Urothelium cell line (cell line): ENCODE measurements at places on chromosomes 3 and 15.

GRCh38 chr3:55473788-55474187 lies 13.3 kb downstream of the WNT5A start:
- DNase-seq: no peak

- no peak for DNase-seq
Observed at GRCh38 chr3:150302246-150302645, 105.9 kb upstream of the TSC22D2 start.

- peak; percentile 38 for DNase-seq
Observed at GRCh38 chr3:55480911-55481743, 6.0 kb downstream of the WNT5A start.

- no peak for DNase-seq
Observed at GRCh38 chr3:134014270-134014669, 15.5 kb downstream of the SLCO2A1 start.

DNA sequence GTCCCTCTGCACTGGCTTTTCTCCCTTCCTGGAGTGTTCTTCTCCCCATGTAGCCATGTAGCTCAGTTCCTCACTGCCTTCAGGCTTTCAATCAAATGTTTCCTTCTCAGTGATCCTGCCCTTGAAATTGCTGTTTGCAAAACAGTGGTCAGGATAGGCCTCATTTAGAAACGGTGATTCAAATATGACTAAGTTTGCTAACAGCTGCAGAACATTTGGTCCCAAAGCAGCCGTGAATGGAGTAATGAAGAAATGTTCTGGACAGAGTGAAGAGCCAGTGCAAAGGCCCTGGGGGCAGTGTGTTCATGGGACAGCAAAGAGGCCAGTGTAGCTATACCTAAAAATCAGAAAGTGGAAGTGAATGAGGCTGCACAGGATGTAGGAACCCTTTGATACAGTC lies 223.4 kb downstream of the FEZF2 start:
- DNase-seq: no peak

DNA sequence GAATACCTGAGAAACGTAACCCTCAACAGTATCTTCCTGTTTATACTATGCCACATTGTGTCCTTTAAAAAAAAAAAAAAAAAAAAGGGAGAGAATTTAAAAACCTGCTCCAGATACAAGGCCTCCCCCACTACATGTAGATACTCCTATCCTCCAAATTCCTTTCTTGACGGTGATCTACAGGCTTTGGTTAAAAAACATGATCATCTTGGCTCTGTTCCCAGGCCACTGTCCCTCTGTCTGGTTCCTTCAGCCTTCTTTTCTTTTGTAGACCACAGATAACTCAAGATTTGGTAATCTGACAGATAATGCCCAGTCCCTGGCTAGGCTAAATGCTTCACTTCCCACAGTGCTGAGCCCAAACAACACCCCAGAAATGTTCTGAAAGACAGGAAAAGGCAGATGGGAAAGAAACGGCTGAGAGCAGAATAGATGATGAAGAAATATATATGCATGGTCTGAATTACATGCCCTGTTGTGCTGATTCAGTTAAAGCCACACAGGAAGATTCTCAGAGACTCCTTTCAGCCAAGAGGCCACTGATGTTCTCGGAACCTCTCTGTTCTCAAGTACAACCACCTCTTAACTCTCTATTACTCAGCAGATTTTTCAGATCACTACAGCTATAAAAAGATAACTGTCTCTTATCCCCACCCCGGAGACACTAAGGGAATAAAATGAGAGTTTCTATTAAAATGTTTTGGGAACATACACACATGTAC lies 48.3 kb downstream of the NPTN start:
- no peak for DNase-seq

GRCh38 chr3:186825294-186825821 lies 17.2 kb upstream of the ADIPOQ start:
- no peak for DNase-seq

DNA sequence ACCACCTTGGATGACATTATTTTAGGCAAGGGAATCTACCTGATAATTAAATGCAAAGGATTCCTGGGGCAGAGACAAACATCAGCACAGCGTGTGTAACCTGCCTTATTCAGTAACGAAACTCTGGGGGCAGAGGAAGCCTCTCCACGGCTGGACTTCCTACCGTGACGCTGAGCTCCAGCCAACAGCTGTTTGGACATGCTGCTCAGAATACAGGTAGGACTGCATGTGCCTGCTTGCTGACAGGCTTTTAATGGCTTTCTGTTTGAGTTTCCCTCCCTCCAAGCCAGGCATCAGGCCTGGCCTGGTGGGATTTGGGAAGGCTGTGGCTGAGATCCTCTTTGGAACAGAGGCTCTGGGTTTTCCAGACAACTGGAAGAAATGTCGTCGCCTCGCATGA lies 150.6 kb downstream of the ADAMTS17 start:
- no peak for DNase-seq

- DNase-seq: no peak
Observed at GRCh38 chr15:100597862-100598261, 4.1 kb downstream of the LINS1 start.

- DNase-seq: no peak
Observed at GRCh38 chr3:52870471-52870870, 26.9 kb downstream of the STIMATE start.

GRCh38 chr15:60373745-60374144 lies 24.0 kb downstream of the ANXA2 start:
- no peak for DNase-seq

DNA sequence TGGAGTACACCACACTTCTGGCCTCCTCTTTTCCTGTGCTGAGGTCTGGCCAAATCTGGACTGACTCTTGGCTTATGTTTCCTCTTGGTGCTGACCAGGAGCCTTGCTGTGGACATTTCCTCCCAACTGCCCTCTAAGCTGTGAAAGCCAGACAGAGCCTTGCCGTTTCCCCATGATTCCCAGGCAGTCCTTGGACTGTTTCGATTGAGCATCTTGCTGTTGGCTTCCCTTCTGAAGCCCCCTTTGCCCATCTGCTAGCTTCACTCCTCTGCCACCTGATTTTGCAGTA lies 110.5 kb downstream of the EPHB1 start:
- DNase-seq: no peak

DNA sequence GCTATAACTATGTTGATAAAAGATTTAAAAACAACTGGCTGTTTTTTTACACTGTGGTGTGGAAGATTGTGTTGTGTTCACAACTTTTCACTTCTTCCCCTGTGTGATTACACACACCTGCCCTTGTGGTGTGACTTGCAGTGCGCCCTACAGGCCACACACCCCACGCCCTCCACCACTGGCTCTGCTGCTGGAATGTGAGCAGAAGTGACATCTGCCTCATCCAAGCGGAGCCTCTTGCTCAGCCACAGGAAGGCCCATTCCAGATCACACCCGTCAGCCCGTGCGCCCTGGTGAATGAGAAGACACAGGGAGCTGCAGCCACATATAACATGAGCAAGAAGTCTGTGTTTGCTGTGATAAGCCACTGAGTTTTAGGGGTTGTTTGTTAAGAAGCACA lies 7.0 kb downstream of the CCR2 start:
- DNase-seq: no peak

- DNase-seq: no peak
Observed at GRCh38 chr3:120263792-120264191, 21.2 kb downstream of the GPR156 start.

DNA sequence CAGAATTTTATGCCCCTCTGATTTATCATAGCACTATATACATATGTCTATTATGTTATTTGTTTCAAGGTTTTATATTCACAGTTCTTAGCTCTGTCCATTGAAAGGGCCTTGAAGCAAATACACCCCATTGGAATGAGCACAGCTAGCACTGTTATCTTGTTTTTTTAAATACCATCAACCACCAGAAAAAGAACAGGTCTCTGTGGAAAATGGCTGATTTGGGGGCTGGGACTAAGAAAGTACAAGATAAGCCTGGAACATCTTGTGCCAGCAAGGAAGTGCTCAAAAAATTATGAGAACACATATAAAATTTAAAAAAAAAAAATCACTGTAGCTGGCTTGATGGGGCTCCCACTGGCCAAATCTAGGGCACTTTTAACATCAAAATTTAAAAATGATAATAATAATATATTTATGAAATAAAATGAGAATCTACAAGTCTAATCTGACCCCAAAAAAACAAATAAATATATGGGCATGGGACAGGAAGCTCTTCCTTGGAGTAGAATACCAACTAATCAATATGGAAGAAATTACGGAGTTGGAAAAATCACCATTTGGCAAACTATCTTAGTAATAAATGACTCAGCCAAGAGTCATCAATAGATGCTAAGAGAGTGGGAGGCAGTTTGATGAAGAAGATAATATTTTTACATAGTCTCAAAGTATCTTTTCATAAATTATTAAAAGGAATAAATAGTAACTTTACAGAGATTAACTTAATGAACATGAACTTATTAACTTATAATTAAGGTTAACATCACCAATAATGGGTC lies 20.5 kb downstream of the IFT80 start:
- no peak for DNase-seq

DNA sequence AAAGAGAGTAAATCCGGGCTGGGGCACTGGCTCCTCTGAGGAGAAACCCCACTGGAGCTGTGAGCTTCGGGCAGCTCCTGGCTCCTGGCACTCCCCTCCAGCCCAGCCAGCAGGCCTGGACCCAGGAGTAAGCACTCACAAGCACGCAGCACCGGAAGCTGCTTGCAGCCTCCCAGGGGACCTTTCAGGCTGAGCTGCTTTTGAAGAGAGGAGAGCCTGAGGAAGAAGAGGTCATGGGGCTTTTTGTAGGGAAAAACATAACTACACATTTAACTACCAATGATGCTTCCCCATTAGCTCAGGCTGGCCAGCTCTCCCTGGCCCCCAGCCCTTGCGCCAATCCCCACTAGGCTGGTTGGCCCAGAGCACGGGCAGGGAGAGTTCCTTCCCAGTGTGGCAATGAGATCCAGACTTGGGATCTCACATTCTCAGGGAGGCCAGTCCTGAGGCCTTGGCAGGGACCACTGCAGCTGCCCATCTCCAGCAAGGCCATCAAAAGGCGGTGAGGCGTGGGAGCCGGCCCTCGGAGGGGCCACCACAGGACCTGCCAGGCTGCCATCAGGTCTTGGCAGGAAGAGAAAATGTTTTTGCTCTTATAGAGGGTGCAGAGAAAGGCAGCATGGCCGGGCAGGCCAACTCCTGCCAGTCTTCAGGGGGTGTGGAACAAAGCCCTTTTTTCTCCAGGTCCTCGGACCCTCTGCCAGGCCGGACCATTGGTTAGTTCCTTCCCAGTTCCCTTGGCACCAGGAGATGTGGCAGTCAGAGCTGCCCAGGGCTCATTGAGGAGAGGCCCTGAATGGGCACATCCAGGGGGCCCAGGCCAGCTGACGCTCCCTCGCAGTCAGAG lies 41.5 kb upstream of the MFGE8 start:
- no peak for DNase-seq

- DNase-seq: no peak
Observed at GRCh38 chr15:88300089-88300488, 43.5 kb upstream of the NTRK3 start.

DNA sequence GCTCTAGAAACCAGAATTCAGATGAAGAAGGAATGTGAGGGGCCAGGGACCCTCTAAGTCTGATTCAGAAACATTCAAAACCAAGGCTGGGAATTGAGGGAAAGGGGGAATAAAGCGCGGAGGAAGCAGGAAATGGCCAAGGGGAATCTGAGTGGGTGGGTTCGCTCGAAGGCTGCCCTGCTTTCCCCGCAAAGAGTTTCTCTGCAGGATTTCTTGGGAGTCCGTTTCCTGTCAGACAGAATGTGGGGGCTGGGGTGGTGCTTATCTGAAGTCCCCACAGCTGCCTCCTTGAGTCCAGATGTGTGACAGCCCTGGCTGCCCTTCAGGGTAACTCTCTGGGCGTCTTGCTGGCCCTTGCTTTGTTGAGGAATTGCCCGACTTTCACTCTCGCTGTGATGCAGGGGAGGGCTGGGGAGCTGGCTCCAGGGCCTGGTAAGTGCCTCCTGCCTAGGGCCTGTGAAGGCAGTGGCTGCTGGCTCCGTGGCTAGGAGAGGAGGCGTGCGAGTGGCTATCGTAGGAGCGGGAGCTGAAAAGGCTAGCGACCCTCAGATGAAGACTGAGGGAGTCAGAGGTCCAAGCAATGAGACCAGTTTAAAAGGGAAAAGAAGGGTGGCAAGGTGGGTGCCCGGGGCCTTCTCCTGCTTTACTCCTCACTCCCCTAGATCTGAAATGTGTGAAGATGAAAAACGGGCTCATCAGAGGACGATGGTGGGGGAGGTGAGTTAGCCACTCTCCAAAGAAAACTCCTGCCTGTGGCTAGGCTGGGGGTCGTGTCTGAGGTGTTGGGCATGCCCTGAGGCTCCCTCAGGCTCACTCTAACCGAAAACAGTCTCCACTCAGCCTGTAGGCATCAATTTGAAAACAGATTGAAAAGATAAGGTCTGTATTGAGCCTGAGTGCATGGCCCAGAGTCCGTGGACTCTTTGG lies 143.9 kb upstream of the UMPS start:
- DNase-seq: no peak

GRCh38 chr3:81916890-81917289 lies 155.4 kb upstream of the GBE1 start:
- no peak for DNase-seq

- no peak for DNase-seq
Observed at GRCh38 chr3:64848822-64849221, 161.0 kb upstream of the ADAMTS9 start.

DNA sequence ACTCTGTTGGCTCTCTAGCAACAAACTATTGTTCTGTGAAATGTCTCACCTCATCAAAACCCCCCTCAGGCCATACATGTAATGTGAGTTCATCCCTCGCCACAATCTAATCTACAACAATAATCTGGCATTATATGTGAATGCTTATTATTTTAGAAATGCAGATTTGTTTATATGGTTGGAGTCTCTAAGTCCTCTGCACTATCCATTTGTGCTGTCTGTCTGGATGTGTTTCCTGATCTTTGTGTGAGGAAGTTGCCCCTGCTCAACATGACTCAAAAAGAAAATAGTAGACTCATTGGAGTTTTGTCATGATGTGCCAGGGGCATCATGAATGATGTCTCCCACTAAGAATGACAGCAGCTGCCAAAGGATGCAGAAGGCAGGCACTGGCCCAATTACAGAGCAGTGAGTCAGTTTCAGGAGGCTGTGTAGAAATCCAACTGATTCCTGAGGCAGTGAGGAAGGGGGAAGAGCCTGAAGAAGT lies 161.6 kb upstream of the PDZRN3 start:
- no peak for DNase-seq

DNA sequence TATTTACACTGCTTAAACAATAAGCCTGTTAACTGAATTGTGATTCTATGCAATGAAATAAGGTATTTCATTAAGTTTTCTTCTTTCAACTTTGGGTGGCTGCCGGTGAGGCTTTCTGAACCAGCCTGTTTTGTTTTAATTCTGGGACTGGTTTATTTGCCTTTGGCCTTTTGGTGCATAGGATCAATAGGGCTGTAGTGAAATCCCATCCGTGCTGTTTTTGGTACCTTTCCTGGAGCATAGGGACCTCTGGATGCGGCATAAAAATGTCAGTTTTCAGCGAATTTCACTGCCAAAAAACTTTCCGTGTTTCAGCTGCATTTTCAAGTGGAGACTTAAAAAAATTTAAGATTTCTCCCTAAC lies 514 bp downstream of the PLS1 start:
- DNase-seq: no peak
